ENCODE measurements at places on chromosomes 7 and 10.
A peak's percentile ranks its signal among the peaks of the same experiment; 100 is the strongest.

- no peak for DNase-seq
Observed at GRCh38 chr10:96390460-96390864, 31.7 kb upstream of the OPALIN start.

- DNase-seq: no peak
Observed at GRCh38 chr10:95814011-95814727, 58.2 kb downstream of the ENTPD1 start.

DNA sequence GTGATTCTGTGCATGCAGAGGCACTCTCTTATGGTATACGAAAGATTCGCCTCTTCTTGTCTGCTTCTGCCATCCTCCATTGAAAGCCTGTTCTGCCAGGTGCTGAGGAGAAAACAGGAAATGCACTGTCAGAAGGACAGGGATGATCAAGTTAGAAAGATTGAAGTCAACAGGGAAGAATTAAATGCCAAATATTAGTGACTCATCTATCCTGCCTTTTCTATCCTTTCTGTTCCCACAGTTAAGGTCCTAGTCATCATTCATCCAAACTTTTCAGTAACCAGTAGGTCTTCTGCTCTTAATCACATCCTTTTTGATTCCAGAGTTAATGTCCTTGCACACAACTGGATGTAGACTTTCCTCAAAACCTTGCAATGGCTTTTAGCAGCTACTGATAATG, 4.8 kb upstream of the ZNF783 start:
- DNase-seq: no peak

DNA sequence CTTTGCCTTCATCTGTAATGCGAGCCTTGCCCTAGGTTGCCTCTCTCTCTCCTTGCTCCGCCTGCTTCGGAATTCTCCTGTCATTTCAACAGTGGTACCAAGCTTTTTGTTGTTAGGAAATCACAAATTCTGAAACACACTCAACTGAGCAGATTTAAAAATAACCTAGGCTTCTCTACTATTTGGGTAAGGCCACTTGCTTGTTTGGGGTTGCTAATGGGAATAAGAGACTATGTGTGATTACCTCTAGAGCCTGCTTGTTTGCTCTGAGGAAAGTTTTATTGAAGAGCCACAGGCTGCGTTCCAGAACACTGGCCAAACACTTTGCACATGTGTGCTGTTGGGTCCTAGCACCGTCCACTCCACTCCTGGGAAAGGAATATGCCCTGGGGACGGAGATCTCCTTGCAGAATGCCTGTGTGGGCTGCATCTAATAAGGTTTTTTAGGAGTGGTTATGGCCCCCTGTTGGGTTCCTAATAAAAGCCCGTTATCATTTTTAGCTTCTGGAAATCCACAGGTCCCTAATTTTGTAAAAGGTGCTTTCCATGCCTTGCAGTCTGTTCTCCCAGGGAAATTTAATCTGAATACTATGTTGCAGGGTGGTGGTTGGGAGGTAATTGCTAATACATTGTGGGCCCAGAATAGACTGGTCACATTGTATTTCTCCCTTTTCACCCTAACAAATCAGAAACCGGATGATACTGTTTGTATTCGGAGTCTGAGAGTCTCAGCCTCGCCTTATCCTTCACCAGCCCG, 68.7 kb upstream of the KLF6 start:
- DNase-seq: no peak

DNA sequence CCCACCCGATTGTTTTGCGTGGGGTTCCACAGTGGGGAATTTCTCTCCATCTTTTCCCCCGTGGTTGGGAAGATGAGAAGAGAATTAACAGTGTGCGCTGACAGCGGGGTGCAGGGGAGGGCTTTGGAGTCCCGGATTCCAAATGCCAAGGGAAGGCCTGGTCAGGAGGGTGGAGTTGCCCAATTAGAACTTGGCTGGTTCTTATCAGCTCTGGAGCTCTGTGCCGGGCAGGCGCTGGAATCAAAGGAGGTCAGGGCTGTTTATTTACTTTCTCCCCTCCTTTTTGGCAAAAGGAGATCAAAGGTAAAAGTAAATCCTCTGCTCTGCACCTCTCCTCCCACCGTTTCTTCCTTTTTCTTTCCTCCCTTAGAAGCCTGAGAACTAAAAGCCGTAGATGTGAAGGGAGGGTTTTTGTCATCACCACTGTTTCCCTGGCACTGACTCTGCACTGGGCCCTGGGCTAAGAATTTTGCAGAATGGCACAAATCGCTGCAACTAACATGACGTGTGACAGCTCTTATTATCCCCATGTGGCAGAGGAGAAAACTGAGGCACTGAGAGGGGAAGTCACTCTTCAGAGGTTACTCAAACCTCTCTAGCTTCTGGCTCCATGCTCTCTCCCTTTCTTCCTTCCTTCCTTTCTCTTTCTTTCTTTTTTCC, 95.2 kb upstream of the ZNF716 start:
- no peak for DNase-seq

GRCh38 chr7:134908289-134908688, 78.0 kb upstream of the AGBL3 start:
- peak; percentile 29 for DNase-seq

DNA sequence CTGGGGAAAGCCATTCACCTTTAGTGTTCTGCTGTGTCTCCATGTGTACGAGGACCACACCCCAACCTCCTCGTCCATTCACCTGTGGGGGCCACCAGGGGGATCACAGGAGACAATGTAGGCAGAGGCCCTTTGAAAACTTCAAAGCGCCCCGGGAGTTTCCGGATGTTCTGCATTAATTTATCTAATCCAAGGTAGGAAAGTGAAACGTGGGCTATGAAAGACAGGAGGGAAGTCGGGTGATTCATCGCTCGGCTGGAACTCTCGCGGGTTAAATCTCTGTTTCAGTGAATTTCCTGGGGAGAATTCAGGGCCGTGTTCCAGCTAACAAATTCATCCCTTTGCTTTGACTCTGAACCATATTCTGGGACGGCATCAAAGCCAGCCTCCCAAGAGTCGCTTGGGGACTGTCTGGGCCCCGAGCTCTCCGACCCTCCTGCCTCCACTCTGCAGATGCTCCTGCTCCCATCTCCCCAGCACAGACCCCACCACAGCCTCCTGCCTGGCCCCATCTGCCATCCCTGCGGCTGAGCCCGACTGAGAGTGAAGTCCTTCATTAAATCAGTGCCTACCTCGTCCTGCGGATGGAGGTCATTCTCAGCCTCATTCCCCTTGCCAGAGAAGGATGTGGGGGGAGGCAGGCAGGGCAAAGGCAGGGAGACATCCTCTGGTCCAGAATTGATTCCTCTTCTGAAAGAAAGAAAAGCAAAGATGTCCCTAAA, 114.1 kb upstream of the CARD11 start:
- DNase-seq: no peak

- DNase-seq: no peak
Observed at GRCh38 chr7:46281071-46281470, 360.0 kb upstream of the IGFBP3 start.

DNA sequence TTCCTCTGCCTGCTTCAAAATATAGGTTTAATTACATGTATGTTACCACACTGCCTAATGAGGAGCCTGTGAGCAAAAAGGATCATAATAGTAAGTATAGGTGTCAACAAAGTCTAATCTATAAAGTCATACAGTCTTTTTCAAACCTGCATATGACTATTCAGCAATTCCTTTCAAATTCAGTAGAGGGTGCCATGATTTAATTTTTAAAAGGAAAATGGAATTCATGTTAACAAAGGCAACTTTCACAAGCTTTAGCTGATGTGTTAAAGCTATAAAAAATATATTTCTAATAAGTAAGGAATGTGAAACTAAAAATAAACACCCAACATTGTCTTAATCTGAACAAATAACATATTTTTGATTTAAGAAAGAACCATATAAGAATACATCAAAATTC, 52.1 kb downstream of the MPP7 start:
- no peak for DNase-seq

DNA sequence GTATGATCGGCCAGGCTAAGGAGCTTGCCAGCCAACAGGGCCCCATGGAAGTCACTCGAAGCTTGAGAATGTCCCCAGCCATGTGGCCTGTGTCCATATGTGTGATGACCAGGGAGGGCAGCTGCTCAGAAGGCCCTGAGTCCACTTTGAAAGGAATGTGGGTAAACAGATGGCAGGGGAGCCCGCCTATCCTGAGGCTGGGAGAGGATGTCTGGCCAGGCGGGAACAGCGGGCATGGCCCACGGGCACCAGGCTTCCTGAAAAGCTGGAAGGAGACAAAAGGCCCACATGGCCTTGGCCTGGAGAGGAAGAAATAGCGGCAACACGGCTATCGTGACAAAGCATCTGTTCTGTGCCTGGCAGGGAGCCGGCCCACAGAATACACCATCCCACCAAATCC, 137.9 kb upstream of the PPIF start:
- no peak for DNase-seq

DNA sequence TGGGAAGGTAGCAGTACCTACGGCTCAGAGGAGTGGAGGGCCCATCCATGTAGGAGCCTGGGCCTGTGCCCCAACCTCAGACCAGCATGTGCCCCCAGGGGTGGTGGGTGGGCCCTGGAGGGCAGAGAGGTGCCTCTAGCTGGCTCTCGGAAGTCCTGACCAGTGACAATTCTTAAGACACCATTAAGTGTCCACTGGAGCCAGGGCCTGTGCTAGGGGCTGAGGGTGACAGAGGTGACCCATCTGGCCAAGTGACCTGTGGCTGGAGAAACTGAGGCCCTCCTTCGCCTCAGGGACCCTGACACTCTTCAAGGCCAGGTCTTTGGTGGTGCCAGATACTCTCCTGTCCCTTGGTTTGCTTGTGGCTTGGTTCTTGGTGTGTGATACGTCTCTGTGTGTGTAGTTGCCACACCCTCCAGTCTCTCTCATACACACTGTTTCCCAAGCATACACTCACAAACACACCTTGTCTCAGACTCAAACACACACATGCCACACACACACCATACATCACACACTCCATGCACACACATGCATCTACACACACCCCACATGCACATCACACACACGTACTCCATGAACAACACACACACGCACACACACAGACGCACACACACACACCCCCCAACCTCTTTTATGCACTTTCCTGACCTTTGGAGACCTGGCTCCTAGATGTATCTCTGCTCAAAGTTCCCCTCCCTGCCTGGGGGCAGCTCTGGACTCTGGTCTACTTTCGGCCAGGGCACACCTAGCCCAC, 897 bp upstream of the RAMP3 start:
- DNase-seq: no peak

DNA sequence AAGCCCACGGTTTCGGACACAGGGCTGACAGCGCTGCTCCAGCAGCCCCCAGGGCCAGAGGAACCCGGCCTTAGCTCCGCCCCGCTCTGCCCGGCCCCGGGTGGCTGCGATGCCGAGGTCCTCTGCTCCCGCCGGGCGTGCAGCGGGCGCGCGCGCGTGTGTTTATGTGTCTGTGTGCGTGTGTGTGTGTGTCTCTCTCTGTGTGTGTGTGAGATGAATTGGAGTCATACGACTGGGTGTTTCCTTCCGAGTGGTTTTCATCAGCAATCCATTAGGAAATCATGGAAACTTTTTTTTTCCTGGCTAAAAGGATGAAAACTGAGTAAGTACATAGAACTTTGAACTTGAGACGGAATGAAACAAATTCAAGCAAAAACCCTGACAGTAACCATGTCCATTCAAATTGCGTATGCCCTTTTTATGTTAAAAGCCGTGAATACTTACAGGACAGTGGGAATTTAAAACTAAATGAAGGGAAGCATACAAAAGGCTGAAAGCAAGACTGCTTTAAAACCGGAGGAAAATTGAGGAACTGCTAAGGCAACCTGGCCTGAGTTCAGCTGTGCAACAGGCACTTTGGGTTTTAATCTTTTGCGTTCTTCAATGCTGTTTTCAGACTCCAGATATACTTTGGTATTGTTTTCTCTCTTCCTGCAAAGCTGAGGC, at the start of gene CPED1:
CPED1 (plus strand) TSS at position 121 of the 666 bp plus-strand sequence. CDS start 911 bp downstream, outside the sequence.
- DNase-seq: peak; percentile 37

DNA sequence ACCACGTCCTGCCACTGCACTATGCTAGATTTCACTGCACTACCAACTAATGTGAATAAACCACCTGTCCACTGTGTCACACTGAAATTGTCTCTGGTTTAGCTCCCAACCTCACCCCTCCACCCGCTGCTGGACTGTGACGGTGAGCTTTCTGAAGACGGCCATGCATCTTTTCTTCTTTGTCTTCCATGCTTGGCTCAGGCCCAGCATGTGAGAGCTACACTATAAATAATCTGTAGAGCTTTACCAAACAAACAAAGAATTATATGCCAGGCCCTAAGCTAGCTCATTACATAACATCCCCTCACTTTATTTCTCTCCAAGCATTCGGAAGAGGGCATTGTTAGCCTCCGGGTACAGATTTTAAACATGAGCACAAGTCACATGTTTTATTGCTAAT, 633.2 kb downstream of the TNS3 start:
- DNase-seq: no peak

GRCh38 chr7:32251659-32252058, 181.5 kb upstream of the PDE1C start:
- no peak for DNase-seq

DNA sequence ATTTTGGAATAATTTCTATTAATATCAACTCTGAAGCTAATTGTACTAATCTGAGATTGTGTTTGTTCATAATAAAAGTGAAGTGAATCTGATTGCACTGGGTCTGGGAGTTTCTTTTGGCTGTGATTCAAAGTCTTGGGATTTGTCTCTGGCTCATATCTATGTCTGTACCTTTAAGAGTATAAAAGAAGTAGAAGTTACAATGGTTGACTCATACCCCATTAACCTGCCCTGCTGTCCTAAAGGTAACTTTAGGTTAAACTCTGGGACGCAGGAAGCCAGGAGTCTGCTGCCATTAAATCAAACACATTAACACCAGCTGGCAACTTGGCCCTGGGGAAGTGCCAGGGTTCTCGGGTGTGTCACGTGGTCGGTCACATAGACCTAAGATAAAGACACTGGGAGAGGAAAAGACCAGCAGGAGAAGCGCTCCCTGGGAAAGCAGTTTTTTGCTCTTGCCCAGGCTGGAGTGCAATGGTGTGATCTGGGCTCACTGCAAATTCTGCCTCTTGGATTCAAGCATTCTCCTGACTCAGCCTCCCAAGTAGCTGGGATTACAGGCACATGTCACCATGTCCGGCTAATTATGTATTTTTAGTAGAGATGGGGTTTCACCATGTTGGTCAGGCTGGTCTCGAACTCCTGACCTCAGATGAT, 17.8 kb downstream of the SCD start:
- no peak for DNase-seq

DNA sequence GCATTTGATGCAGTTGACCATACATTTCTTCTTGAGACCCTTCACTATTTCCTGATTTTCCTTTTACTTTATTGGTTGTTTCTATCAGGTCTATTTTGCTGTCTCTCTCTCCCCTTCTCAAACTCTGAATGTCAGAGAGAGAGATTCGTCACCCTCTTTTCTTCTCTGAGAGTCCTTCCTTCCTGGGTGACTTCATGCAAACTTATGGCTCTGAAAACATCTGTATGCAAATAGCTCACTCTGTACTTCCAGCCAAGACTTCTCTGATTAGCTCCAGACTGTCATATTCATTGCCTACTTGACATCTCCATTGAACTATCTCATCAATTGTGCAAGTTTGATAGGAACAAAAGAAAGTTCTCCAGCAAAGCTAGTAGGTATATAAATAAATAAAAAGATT, 191.7 kb upstream of the KLF6 start:
- no peak for DNase-seq

DNA sequence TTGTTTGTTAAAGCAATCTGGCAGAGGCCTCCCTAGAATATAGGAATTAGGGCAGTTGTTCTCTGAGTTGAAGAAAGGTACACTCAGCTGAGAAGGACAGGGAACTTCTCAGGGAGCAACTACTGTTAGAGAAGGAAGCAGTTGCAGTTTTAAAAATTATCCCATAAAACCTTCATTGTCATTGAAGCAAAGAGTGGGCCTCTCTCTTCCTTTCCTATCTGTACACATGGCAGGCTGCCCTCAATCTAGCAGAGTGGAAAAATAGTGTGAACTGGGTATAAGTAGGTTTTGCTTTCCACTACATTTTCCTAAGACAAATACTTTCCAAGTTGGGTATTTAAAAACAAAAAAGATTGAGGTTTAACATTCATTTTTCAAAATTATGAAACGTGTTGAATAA, 236.7 kb upstream of the KLF14 start:
- DNase-seq: no peak

Measured in GM06990 (cell line).